ENCODE measurements at places on chromosomes 5 and 9.

DNA sequence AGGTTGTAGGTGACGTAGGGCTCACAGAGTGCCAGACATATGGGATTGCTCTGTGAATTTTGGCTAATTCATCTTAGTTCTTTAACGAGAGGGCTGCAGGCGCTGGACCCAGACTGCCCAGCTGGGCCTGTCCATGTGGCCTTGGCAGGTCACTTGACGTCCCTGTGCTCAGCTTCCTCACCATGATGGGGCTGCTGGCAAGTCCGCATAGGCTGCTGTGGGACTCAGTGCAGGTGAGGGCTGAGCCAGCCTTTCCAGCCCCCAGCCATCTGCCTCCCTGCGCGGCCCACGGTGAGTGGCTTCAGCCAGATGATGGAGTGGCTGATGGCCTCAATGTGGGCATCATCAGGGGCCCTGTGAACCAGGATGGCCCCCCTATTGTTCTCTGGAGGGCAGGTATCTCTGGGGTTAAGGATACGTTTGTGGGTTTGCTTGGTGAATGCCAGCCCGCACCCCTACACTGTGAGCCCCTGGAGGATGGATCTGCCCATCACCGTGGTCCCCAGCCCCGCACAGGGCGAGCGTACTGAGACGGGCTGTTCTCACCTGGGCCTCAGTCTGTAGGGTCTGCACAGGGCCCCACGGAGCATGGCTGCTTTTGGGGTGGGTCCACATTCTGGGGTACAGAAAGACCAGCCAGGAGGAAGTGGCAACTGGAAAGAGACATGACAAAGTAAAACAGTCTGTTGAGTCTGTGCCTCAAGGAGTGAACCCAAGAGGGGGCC, 3.7 kb downstream of the CARD19 start:
- no peak for DNase-seq

DNA sequence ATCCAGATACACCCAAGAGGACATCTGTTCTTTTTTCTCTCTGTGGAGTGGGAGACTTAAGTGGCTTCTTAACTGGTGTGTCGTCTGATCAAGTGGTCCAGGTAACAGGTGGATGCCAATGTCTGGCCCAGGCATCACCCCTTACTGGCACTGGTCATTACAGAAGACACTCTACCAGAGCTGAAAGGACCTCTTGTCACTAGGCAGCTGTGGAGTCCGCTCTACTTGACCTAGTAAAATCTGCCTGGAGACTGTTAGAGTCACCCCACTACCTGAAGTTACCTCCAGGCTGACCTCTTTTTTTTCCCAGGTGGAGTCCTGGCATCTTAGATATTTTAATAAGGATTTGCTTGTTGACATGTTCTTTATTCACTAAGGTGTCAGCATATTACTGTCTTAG, 22.5 kb downstream of the FXN start:
- no peak for DNase-seq

DNA sequence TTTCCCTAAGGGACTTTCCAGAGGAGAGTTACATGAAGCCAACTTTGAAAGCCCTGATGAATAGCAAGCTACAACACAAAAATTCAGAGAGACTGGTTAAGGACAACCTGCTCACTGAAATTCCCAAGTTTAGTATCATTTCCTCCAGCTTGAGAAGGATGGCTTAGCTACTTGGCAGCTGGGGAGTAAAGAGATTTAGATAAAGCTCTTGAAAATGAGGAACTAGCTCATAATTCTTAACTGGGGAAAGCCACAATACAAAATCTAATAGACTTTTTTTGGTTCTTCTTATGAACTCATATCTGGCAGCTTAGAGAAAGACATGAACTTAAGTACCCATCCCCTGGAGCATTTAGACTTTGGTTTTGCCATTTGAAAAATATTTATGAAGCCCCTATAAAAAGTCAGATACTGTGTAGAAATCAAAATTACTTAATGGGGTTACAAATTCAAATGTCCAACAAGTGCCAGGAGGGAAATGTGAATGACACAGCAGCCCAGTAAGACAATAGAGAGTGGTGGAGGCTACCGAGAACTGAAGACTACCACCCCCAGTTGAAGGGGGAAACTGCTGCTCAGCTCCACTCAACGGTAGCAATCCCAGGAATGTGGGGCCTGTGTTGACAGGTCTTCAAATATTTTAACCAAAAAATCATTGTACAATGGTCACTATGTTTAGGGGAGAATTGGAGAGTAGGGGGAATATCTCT, 79.4 kb upstream of the ADRB2 start:
- no peak for DNase-seq

GRCh38 chr5:170971-171800, 20.1 kb upstream of the LRRC14B start:
- DNase-seq = no peak

GRCh38 chr5:59293700-59294099, 599.8 kb downstream of the PDE4D start:
- DNase-seq = no peak

DNA sequence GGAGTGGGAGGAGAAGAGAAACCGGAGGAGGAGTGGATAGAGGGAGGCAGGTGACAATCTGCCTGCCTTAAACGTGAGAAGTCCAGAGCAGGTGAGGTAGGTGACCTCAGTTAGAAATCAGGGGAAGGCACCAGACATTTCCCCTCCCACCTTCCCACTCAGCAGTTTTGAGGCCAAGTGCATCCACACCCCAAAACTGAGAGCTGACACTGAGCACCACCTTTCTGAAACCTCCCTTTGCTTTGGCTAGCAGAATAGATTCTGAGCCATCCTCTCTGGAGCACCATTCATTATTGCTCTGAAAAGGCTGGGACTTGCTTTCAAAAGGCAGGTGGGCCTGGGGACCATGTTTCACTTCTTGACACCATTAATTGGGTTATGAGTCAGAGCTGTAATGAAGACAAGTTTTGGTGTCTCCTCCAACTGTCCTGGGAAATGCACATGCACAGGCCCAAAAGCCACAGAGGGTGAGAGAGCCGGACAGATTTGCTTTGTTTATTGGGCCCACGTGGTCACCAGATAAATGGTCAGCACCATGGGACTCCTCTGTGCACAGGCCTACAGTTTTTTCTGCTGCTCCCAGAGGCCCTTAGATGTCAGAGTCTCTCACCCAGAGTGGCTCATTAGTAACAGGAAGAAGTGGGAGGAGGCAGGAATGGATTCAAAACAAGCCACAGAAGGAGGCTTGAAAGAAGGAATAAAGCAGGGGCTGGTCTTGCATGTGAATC, 314.7 kb downstream of the TLE1 start:
- no peak for DNase-seq

DNA sequence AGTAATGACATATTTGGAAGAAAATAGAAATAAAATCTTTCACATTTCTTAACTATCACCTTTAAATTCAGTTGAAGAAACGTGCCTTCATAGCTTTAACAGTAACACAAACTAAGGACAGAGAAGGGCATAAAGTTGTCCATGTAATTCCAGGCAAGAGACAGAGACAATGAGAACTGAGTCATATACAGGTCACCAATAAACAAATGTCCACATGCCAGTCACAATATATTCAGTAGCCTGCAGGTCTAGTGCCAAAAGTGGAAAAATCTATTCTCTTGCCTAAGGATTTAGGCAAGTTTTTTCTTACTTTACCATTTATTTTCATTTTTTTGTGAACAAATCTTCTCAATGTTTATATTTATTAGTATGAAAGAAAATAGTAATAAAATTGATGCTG, 1711.5 kb upstream of the NUDT12 start:
- DNase-seq = no peak

- no peak for DNase-seq
These were observed 78.6 kb upstream of the MYO10 start for GRCh38 chr5:17014686-17015085.

GRCh38 chr5:139183502-139183901, 14.7 kb downstream of the SIL1 start:
- no peak for DNase-seq

- DNase-seq = no peak
These were observed 222.2 kb downstream of the AOPEP start for GRCh38 chr9:94948567-94949235.

DNA sequence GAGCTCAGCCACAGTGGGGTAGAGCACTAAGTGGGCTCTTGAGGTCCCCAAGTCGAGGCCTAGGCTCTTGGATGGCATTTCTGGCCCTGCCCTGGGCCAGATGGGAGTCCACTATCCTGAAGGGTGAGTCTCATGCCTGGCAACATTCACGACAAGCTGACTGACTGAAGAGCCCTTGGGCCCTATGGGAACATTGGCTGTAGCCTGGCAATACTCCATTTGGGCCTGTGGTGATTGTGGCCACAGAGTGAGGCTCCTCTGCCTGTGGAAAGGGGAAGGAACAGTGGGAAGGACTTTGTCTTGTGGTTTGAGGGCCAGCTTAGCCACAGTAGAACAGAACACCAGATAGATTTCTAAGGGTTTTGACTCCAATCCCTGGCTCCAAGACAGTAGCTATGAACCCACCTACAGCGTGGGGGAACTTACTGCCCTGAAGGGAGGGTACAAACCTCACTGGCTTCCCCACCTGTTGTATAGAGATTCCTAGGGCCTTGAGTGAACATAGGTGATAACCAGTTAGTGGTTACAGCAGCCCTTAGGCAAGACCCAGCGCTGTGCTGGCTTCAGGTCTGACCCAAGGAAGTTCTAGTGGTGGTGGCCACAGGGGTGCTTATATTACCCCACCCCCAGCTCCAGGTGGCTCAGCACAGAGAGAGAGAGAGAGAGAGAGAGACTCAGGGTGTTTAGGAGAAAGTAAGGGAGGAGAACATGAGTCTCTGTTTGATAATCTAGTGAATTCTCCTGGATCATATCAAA, 72.4 kb downstream of the KIAA0825 start:
- DNase-seq = no peak

Data from activated effector memory CD4-positive, alpha-beta T cell treated with Interleukin-2 at 50 U/mL for 16 hours (primary cell).